Calu3 (cell line): ENCODE measurements at places on chromosomes 1 and 21. TPM values are rescaled to one million over a fixed set of nuclear protein-coding genes. Genes with fewer than 3 reads are reported as not detected.

DNA sequence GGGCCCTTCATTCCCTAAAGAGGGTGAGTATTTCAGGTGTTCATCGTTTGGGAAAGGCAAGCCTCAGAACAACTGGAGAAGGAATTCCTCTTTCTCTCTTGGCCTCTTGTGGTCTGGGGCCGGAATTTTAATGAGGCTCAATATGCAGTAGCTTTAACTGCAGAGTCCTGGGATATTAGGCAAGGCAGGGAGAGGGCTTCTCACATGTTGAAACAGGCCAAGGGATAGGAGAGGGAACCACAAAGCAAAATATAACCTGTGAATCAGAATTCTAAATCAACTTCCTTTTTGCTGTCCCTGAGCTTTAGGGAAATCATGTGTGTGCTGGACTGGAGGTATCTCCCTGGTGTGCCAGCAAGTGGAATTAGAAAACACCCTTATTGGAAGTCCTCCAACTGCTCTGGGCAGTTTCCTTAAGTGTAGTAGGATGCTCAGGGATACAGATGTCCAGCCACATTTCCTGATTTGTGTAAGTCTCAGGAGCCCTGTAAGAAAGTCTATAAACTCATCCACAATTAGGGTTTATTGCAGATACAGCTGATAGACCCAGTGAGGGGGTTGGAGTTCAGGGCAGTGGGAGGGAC lies 215.8 kb upstream of the ZRANB2 start:
- no peak for DNase-seq

- no peak for DNase-seq
These were observed 6.0 kb downstream of the HLX start for GRCh38 chr1:220884981-220885918.

DNA sequence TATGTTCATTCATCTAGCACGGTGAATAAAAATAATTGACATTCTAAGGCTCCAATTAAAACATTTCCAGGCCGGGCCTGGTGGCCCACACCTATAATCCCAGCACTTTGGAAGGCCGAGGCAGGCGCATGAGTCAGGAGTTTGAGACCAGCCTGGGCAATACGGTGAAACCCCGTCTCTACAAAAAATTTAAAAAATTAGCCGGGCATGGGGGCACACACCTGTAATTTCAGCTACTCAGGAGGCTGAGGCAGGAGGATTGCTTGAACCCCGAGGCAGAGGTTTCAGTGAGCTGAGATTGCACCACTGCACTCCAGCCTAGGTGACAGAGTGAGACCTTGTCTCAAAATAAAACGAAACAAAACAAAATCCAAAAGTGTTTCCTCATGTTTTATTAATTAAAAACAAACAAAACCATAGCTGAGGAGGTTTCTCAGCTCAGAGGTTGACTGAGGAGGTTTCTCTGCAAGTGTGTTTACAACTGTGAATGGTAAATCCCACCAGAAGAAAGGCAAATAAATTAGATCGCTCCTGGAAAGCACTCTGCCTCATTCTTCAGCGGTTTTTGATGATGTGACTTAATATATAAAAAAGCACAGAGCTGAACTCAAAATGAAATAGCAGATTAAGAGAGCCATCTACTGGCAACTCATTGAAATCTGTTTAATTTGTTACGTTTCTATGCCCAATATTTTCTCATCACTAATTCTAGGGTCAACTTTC lies 37.7 kb upstream of the ATG4C start:
- no peak for DNase-seq

- no peak for DNase-seq
These were observed 773.6 kb upstream of the B3GALT2 start for GRCh38 chr1:193960040-193960439.

- DNase-seq = no peak
These were observed 141.4 kb upstream of the BEND5 start for GRCh38 chr1:48917901-48918603.

DNA sequence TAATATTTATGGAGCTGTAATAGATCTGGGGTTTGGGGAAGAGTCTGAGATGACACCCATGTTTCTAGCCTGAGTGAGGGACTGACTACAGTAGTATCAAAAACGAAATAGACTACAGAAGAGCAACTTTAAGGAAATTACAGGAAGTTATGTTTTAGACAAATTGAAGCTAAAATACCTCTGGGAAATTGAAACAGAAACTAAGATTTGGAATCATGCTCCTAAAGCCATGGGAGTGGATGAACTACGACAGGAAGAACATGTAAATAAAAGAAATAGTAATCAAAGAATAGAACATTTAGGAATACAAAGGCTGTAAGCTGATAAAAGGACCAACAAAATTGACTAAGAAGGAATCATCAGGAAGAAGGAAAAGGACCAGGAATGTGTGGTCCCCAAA lies 68.9 kb downstream of the KIAA0319L start:
- DNase-seq = no peak

GRCh38 chr1:230501849-230502248 lies 75.7 kb upstream of the PGBD5 start:
- DNase-seq = peak; percentile 33

DNA sequence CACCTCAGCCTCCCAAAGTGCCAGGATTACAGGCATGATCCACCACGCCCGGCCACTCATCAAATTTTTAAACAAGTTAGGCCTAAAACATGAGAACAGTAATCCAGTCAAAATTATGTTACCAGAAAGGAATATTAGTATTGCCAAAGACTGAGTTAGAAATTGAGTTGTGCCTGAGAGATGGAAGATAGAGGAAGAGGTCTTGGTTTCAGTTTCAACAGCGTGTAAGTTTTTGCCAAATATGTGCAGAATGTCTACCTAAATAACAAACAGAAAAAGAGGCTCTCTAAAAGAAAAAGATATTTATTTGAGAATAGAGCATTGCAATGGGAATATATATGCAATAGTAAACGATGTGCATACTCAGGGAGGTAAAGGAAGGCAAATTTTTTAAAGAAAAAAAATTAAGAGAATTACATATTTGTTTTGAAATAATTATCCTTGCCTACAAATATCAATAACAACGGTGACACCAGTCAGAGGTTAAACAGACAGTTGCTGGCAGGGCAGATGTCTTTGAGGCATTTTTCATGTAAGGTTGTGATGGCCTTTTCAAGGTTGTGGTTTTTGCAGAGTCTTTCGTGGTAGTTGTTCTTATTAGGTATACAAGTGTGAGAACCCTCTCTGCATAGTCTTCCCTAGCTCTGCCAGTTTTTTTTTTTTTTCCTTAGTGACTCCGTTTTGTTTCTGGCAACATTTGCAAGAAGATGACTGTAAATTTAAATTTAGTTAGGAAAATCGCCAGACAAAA lies 2.2 kb upstream of the CD1B start:
- DNase-seq = no peak

DNA sequence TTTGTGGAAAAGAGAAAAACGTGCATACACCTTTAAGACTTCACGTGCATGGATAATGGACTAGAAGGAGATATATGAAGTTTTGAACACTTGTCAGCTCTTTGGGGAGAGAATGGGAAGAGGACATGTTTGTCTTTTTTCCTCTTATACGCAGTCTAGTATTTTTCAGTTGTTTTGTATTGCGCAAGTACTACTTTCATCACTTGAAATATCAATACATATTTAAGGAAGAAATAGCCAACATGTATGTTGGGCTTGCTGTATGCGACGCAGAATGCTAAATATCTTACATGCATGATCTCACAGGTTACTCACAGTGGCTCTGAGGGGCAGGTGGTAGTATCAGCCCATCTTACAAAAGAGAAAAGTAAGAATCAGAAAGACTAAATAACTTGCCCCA lies 176.5 kb upstream of the RUNX1 start:
- no peak for DNase-seq

RBP7 gene
- 0.83 TPM in 1 of 2 replicates, not detected in the other for total RNA-seq

MATN1 gene
- not detected in 2 replicates for total RNA-seq

KCNH1 gene
- total RNA-seq = not detected in 2 replicates
